ENCODE measurements at places on chromosomes 5 and 9.
A peak's percentile ranks its signal among the peaks of the same experiment; 100 is the strongest.

DNA sequence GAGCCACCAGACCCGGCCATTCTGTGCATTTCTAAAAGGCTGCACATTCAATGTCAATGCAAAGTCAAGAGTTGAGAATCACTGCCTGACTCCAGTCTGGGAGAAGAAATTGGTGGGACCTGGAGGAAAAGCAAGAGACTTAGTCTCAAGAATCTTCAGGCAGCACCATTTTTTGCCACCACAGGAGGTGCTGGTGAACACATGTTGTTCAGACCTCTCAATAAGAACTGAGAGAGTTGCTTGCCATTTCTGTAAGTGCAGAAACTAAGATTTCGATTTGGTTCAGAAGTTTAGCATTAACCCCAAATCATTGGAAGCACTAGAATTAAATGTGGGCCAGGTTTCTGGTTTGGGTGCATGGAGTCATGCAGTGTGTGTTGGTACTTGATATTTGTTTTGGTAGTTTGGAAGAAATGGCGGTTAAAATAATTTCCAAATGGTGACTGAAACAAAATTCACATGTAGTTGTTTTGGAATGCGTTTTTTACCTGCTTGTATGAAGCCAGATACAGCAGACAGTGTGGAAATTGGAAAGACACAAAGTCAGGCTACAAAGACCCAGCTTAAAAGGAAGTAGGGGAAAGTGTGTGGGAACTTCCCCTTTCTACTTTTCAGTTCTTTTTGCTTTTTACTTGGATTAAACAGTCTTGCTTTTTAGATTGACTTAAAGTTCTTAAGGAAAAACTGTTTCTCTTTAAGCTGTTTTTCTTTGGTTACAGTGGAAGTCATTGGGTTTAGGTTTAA lies 20.4 kb downstream of the PDE8B start:
- DNase-seq, result no peak

- DNase-seq, result peak; percentile 91
Observed at GRCh38 chr9:99134893-99135341, 30.0 kb downstream of the TGFBR1 start.

GRCh38 chr9:95202076-95202681 lies 115.3 kb downstream of the FANCC start:
- no peak for DNase-seq

GRCh38 chr9:111828193-111828592 lies 33.5 kb upstream of the SHOC1 start:
- no peak for DNase-seq

GRCh38 chr5:368183-369084 lies 46.9 kb downstream of the AHRR start:
- DNase-seq, result peak; percentile 60

DNA sequence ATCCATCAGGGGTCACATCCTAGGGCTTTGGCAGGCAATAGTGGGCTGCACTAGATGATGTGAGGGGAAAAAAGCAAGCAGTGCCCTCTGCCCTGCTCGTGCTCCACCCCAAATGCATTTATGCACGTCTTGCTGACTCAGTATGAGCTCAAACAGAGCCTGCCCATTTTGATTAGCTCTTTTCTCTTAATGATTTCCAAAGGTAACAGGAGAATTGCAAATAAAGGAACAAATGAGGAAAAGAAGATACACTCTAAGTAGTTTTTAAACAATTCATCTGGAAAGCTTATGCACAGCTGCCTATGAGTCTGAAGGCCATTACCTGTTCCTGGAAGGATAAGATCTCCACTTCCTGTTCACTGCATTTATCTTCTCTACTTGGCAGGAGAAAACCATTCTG lies 364.2 kb downstream of the TMEM232 start:
- DNase-seq, result no peak

DNA sequence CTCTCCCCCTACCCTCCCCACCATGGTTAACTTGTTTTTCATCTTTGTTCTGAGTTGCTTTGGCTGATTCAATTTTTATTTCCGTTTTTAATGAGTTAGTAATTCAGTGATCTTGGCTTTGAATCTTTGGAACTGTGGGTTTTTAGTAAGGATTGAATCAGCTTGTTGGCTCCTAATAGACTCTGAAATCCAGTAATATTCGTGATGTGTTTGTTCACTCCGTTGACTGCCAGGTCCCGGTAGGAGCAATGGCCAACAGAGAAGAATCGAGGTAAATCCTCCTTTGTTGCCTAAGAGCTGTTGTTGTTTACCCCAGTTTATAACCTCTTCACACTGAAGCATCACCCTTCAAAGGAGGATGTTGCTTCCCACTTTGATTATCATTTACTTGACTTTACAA lies 92.7 kb downstream of the PCSK1 start:
- DNase-seq, result no peak

GRCh38 chr9:36151316-36152210 lies 15.0 kb downstream of the GLIPR2 start:
- DNase-seq, result peak; percentile 71

- no peak for DNase-seq
Observed at GRCh38 chr9:134181648-134182034, 17.3 kb upstream of the RNU6ATAC start.

- no peak for DNase-seq
Observed at GRCh38 chr5:93642526-93642925, 59.5 kb downstream of the NR2F1 start.

- DNase-seq, result peak; percentile 93
Observed at GRCh38 chr5:142548739-142549275, 137.1 kb downstream of the FGF1 start.

DNA sequence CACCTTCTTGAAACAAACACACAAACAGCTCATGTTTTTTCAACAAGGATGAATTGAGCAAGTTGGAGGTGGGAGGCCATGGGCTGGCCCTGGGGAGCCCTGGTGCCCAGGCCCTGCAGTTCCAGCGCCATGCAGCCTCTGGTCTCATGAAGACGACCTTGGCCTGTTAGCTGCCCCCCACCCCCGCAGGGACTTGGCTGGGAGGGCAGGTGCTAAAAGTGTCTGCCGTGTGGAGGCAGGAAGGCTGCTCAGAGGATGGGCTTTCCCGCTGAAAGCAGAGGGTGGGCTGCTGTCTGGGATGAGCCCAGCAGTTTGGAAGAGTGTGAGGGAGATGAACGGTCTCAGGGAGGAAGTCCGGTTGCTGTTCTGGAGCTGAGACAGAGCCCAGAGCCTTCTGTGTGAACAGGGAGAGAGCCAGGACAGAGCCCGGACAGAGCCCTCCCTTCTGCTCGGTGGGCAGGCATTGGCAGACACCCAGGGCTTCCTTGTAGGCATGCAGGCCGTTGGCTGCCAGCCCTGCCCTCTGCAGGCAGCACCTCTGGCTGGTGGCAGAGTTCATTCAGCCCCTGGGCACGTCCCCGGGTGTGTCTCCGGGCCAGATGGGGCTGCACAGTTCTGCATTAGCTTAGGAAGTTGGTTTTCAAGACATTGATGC lies 18.7 kb downstream of the ROPN1L start:
- DNase-seq, result no peak

DNA sequence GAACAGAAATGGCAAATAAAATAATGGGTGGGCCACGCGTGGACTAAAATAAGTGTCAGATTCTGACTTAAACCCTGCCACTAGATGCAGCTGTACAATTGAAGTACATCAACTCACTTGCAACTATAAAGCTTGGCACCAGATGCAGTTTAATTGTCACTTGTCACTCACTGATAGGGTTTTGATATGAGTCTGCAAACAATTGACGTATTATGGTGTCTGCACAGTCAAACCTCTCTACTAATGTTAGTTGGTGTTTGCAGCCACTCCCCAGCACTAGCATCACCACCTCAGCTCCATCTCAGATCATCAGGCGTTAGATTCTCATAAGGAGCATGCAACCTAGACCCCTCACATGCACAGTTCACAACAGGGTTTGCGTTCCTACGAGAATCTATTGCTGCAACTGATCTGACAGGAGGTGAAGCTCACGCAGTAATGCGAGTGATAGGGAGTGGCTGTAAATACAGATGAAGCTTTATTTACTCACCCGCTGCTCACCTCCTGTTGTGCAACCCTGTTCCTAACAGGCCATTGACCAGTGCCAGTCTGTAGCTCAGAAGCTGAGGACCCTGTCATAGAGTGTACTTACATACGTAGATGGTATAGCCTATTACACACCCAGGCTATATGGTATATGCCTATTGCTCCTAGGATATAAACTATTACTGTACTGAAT lies 72.1 kb upstream of the SEMA6A start:
- no peak for DNase-seq

GRCh38 chr5:135255461-135256178 lies 143.4 kb downstream of the MACROH2A1 start:
- DNase-seq, result no peak

GRCh38 chr5:30878296-30878695 lies 315.2 kb upstream of the CDH6 start:
- DNase-seq, result no peak

DNA sequence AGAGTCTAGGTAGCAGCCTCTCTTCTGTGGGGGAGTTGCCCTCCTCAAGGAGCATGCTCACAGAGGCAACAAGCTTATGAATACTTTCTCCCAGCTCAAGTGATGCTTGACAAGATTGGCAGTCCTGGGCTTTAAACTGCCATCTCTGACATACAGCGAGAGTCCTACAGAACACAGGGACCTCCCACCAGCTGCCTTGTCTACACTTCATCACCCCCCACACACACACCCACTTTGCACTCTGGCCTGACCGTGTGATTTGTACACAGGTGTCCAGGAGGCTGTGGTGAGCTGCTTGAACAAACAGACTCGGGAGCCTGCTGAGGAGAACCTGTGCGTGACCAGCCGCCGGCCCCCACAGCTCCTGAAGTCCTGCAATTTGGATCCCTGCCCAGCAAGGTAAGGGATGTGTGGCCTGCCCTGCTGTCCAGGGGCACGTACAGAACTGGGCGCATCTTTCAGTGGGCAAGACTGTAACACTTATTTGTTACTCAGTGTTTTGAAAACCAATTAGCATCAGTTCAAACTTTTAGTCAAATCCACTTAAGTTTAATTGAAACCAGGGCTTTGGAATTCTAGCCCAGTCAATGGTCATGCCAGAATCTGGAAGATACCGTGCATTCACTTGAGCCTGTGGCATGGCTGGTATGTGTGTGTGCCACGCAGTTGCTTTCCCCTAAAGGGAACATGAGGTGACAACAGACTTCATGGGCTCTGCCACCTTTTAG lies 247.5 kb downstream of the ADAMTSL1 start:
- DNase-seq, result peak; percentile 36

DNA sequence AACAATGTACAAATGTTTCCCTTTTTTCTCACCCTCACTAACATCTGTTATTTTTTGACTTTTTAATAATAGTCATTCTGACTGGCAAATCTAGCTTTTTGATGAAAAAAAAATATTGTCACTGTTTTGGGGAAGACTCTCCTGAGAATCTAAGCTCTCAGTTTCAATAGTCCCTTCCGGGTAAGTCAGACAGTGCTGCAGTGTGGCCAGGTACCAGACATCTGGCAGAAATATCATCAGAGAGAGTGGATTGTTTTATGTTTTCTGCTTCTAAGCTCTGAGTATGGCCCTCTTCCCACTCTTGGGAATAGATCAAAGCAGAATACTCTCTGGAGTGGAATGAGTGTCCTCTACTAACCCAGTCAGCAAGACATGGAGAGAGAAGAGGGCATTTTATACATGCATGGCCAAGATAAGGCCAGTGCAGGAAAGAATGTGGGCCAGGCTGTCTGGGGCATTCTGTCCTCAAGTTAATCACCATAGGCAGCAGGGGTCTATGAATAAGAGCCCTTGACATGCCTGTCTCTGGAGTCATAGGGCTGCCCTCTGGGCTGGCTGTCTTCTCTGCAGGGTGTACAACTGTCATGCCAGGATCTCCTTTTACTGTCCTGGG lies 38.5 kb upstream of the OR2S2 start:
- DNase-seq, result peak; percentile 27

GRCh38 chr9:134844821-134845220 lies 35.8 kb upstream of the FCN2 start:
- DNase-seq, result no peak

- no peak for DNase-seq
Observed at GRCh38 chr9:14345354-14346230, 31.7 kb upstream of the NFIB start.

- no peak for DNase-seq
Observed at GRCh38 chr5:119067450-119067849, 3.4 kb upstream of the DMXL1 start.

GRCh38 chr9:112794731-112795130 lies 44.2 kb downstream of the SNX30 start:
- no peak for DNase-seq

GRCh38 chr5:1729641-1730486 lies 69.8 kb downstream of the MRPL36 start:
- DNase-seq, result no peak

- DNase-seq, result no peak
Observed at GRCh38 chr9:29176786-29177185, 1603.5 kb upstream of the C9orf72 start.

DNA sequence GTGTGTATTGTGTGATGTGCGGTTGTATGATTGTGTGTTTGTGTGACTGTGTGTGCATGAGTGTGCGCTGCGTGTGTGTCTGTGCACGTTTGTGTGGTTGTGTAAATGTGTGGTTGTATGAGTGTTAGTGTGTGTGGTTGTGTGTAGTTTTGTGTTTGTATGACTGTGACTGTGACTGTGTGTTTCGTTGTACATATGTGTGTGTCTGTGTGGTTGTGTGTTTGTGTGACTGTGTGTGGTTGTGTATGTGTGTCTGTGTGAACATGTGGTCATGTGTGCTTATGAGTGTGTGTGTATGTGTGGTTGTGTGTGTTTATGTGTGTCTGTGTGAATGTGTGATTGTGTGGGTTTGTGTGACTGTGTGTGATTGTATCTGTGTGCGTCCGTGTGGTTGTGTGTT lies 197.8 kb downstream of the TTLL11 start:
- DNase-seq, result no peak

DNA sequence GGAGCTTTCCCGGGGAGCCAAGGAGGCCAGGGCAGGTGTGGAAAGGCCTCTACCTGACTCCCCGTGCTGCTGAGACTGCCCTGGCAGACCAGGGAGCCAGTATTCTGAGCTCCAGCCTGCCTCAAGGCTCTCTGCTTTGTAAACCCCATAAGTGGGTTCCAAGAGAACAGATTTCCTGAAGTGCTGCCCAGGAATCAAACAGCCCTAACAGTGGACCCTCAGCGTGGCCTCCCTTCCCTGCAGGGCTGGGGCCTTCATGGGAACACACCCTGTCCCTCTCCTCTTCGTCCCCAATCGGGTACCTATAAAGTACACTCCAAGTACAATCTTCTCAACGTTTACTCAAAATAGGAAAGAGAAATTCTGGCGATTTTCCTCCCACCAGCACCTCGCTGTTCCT lies 252.5 kb downstream of the FSTL4 start:
- DNase-seq, result no peak
